ENCODE measurements at places on chromosomes 7 and 10.

GRCh38 chr10:3056280-3057037 lies 10.9 kb upstream of the PFKP start:
- no peak for DNase-seq

- DNase-seq, result no peak
Measured at GRCh38 chr10:133592716-133593115, 27.3 kb upstream of the SYCE1 start.

DNA sequence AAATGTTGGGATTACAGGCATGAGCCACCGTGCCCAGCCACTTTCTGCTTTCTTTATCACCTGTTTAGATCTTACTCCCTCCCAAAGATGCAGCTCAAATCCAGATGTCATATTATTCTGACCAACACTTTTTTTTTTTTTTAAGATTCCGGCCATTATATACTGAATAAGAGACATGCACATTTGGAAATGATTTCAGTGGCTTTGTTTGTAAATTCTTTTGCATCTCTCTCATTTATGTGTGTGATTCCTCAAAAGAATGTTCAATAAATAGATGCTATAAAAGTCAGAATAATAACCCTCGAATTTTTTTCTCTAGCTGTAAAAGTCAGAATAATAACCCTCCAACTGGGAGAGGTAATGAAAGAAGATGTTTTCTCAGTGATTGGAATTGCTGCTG lies 25.4 kb downstream of the HECW1 start:
- DNase-seq, result no peak

GRCh38 chr10:19043431-19043830 lies 5.2 kb upstream of the MALRD1 start:
- DNase-seq, result no peak

DNA sequence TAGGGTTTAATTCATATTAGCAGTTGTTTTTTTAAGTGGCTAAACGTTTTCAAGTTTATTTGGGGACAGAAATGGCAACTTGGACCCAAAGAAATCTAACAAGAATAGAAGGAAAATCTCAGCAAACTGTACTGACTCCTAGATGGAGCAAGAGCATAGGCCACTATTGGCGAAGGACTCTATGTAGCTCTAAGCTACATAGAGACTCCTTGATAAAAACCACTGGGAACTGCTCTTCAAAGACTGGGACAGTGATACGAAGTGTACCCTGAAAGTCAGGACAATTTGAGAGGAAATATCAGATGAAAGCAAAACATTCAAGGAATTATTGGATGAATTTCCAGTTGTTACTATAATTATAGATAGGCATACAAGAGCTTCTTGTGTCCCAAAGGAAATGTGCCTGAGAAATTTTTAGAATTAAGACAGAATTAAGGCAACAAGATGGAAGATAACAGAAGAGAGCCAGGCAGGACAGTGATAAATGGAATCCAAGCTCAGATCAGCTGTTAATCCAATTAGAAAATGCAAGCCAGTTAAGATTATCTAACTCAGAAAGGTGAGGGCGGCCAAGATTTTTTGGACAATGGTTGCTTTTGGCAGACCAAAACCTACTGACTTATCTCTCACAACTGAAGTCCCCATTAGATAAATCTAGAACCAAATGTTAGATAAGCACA lies 103.7 kb upstream of the IFRD1 start:
- no peak for DNase-seq

DNA sequence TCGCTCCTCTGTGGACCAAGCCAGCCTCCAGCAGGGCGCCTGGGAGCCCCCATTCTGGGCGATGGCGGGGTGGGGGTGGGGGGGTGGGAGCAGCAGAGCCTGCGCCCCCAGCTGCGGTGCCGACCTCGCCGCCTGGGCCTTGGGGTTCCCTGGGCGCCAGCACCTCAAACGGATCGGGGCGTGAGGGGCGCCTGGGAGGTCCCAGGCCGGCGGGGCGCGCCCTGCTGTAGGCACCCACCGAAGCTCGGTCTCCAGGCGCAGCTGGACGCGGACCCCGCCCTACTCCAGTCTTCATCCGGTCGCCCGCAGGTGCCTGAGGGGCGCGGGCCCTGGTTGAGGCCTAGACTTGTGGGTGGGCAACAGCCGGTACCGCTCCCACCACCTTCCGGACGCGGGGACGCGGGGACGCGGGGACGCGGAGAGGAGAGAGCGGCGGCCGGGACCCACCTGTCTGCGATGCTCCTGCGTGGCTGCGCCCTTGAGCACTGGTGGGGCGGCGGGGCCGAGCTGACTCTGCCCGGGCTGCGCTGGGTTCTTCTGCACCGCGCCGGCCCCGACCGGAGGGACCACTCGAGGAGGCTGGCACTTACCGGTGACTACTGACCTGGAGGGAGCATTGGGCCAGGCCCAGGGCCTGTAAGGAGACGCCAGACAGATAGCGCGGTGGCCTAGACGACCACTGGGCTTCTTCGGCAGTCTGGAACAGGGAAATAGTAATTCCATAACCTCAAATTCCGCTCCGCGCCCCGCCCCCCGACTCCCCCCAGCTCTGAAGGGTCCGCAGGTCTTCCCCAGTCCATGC lies 5.5 kb upstream of the KCP start:
- DNase-seq, result no peak

GRCh38 chr7:37741776-37742175 lies 58.2 kb downstream of the GPR141 start:
- DNase-seq, result no peak

DNA sequence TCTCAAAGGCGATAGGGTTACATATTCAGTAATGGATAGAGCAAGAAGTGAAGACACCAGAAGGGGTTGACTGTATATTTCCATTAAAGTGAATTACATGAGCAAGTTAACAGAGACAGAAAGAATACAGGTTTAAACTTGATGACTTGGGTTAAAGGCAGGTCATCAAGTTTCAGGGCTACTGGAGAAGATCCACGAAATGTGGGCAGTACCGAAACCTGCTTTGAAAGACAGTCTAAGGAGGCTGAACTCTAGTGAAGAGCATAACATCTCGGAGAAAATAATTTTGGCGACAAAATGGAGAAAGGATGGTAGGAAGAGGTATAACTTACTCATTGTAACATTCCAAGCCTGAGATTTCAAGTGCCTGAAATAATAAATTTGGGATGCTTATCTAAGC lies 26.6 kb upstream of the PLXDC2 start:
- no peak for DNase-seq

- no peak for DNase-seq
Measured at GRCh38 chr10:49076741-49077521, 38.4 kb downstream of the VSTM4 start.

- no peak for DNase-seq
Measured at GRCh38 chr7:116030651-116031276, at the start of gene TFEC. TFEC (minus strand) TSS chr7:116030763; CDS start chr7:115984441, 46,322 bp downstream.

DNA sequence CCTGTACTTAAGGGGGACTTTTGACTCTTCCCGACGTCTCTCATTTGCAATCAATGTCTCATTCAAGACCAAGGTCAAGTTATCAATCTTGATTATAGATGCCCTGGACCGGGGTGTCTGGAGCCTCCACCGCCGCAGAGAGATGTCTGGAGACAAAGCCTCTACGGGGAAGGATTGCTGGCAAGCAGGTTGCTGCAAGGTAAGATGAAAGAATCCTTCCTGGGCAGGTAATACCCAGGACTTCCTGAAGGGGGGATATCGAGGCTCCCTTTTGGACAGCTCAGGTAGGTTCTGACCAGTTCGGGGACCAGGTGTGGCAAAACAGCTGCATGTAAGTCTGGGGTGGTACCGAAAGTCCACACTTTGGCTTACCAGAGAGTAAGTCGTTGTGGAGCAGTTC lies 12.5 kb upstream of the CUX1 start:
- no peak for DNase-seq

DNA sequence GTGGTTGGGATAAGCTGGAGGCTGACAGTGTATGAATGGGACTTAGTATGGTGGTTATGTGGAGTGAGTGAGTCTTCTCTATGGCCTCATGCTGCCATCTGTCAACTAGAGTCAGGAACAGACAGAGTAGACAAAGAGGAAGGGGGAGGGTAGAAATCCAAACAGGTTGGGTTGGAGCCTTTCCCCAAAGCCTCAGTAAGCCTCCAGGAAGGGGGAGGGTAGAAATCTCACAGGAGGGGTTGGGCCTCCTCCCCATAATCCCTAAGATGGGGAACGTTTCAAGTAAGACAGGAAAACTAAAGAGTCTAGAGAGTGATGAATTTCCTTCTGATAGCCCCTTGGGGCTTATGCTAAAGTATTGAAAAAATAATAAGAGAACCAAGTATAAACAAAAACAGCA lies 2.0 kb upstream of the AKR1B15 start:
- DNase-seq, result peak; percentile 46

- no peak for DNase-seq
Measured at GRCh38 chr10:129074939-129075338, 392.1 kb upstream of the MGMT start.

GRCh38 chr7:25786936-25787335 lies 365.1 kb upstream of the NFE2L3 start:
- no peak for DNase-seq

GRCh38 chr10:32103721-32104120 lies 47.5 kb upstream of the KIF5B start:
- DNase-seq, result no peak

DNA sequence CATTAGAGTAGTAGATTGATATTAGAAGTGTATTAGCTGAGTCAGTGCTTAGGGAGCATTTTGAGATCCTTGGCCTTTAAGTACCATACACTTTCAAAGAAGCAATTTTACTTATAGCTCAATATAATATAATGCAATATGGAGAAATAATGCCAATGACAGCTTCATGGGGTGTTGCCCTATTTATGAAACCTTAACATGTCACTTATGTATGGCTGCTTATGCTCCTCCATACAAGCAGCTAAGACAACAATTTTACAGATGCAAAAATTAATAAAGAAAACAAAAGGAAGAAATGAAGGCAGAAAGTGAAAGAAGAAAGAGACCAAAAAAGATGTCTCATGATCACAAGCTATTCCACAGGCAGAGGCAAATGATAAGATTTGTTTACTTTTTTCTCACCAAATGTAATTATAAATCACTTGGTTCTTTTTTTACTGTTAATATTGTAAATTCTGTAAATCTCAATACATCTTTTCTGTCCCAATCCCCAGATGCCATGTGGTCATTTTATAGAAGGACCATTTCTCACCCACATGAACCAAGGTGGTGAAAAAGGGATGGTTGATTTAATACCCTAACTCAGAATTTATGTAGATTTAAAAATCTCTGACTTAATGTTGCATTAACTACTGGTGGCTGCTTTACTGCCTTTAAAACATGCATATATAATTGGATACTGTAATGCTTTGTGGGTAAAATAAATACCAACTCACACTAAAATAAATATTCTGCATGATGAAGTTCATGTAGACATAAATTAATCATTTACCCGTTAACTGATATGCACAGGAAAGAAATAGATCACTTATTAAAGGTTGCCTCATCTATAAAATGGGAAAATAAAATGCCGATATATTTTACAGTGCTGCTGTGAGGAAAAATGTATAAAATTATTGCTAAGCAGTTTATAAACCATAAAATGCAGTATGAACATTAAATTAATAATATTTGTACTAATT lies 33.5 kb upstream of the RHOBTB1 start:
- DNase-seq, result no peak

GRCh38 chr7:22725585-22725984 lies 1.4 kb upstream of the IL6 start:
- DNase-seq, result peak; percentile 76

DNA sequence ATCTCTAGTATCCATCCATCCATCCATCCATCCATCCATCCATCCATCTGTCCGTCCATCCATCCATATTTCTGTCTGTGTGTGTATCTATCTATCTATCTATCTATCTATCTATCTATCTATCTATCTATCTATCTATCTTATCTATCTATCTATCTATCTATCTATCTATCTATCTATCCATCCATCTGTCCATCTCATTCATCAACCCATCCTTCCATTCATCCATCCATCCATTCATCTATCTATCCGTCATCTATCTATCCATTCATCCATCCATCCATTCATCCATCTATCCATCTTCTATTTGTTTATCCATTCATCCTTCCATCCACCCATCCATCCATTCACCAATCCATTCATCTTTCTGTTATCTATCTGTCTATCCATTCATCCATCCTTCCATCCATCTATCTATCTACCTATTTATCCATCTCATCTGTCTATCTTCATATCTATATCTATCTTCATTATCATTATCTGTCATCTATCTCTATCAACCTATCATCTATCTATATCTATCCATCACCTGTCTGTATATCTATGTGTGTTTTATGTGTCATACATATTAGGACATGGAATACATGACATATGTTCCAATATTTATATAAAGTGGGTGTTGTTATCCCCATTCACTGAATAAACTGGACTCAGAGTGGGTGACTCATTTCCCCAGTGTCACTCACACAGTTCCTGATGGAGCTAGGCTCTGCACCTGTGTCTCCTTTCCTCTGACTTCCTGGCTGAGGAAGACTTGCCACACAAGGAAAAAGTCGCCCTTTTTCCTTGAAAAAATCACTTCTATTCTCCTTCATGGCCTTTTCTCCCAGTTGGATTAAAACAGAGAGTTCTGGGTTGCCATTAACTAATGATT lies 200.1 kb downstream of the CCDC3 start:
- no peak for DNase-seq

DNA sequence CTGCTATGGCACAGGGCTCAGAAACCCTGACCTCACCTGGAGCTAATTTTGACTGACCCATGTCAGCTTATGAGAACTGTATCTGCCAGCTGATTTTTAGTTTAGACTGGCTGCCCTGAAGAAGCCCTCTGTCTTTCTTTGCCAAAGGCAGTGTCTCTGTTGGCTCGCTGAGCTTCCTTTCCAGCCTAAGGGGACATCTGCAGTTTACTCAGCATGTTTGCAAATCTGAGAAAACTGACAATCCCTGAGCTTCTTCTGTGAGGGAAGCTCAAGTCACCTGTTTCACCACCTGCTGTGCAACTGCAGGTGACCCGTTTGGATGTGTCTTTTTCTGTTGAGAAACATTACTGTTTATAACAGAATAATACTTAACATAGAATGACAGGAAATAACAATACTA lies 46.0 kb downstream of the PRKAR2B start:
- DNase-seq, result no peak

DNA sequence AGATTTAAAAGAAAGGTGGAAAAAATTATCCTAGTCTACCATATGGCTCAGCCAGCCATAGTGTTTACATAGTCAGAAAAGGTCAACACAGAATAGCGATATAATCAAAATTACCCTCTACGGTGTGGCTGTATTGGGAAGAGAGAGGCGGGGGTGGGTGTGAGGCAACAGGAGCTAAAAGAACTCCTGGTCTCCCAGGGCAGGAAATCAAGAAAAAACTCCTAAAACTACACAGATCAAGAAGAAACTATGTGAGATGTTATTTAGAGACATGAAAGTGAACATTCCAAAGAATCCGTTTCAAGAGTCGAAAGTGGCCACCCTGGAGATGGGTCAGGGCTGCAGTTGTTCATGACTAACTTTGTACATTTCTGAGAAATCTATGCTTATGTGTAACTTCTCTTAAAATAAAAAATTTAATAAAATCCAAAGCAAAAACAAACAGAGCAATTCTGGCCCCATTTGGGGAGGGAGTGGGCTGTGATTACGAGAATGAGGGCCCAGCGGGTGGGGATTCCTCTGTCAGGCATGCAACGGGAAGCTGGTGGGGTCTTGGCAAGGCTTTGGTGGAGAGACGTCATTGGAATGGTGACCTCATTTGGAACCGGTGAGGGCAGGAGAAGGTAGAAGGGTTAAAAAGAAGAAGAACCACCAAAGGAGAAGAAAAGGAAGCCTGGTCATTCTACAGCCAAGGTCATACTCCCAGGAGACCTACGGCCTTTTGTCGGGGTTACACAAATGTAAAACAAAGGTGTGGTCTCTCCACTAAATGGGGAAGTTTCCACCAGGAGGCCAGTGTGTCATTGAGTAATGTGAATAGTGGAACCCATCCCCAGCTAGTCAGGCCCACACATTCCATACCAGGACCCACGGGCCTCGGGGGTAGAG lies 71.2 kb upstream of the DUSP5 start:
- no peak for DNase-seq
